ENCODE measurements at places on chromosomes 6 and 20. TPM values are rescaled to one million over a fixed set of nuclear protein-coding genes. Genes with fewer than 3 reads are reported as not detected.

CALHM5 gene
- 0.05 TPM for total RNA-seq

ACTL10 gene
- 0.22 TPM for total RNA-seq

E2F1 gene
- 30.9 TPM for total RNA-seq

CST4 gene
- not detected for total RNA-seq

WFDC12 gene
- not detected for total RNA-seq

GINM1 gene
- 25.0 TPM for total RNA-seq

MATN4 gene
- 0.64 TPM for total RNA-seq

BTN3A1 gene
- total RNA-seq: 9.0 TPM

VPS16 gene
- 38.1 TPM for total RNA-seq

RHAG gene
- total RNA-seq: 0.57 TPM

C2 gene
- total RNA-seq: 3.1 TPM

PNPLA1 gene
- total RNA-seq: 0.10 TPM

DNA sequence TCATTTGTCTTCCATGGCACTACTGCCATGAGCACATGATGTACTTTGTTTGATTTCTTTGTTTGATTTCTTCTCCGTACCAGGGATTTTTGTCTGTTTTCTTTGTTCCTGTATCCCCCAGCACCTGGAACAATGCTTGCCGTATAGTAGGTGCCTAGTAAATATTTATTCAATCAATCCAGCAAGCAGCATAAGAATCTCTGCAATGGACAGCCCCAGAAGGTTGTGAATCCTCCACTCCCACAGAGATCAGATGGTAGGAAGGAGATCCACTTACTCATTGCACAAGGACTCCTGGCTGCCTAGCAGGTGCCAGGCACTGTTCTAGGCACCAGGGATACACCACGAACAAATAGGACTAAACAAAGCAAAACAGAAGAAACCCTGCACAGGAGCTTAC lies 6.7 kb upstream of the SYNJ2 start:
- no peak for DNase-seq
- peaks cover 9% of the 10 kb centered on the region for H3K4me1 ChIP-seq
- no peak overlapping the region for H3K27ac ChIP-seq
- H3K4me3 ChIP-seq: no peak overlapping the region
- H3K27me3 ChIP-seq: no peaks in the 10 kb centered on the region

- H3K36me3 ChIP-seq: no peaks in the 10 kb centered on the region
- no peak for DNase-seq
- H3K4me1 ChIP-seq: peaks cover 24% of the 10 kb centered on the region
- H3K27me3 ChIP-seq: no peaks in the 10 kb centered on the region
These were observed 515.2 kb upstream of the JARID2 start for GRCh38 chr6:14730654-14731053.

DNA sequence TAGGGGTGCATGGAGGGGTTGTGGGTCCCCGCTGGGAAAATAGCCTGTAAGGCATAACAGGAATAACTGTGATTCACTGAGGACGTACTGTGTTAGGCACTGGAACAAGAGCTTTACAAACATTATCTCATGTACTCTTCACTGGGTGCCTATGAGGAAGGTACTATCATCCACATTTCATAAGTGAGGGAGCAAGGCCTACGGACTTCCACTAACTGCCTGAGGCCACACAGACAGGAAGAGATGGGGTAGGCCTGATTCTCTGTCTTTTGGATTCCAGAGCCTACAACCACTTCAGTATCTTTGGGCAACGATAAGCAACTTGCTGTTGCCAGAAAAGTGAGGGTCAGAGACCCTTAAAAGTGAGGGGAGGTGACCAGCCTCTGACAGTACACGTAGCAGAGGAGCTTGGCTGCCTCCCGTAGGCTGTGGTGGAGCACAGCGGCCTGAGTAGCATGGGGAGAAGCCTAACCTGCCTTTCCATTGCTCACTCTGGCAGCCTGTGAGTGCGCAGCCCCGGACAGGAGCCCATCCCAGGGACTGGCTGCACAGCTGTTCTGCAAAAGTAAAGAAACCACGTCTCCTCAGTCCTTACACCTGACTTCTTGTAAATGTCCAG lies 30.4 kb downstream of the PSMB1 start:
- no peaks in the 10 kb centered on the region for H3K36me3 ChIP-seq
- H3K4me1 ChIP-seq: no peaks in the 10 kb centered on the region
- peak; percentile 12 for DNase-seq
- H3K27me3 ChIP-seq: peaks cover 5% of the 10 kb centered on the region
- no peak overlapping the region for H3K4me3 ChIP-seq

DNA sequence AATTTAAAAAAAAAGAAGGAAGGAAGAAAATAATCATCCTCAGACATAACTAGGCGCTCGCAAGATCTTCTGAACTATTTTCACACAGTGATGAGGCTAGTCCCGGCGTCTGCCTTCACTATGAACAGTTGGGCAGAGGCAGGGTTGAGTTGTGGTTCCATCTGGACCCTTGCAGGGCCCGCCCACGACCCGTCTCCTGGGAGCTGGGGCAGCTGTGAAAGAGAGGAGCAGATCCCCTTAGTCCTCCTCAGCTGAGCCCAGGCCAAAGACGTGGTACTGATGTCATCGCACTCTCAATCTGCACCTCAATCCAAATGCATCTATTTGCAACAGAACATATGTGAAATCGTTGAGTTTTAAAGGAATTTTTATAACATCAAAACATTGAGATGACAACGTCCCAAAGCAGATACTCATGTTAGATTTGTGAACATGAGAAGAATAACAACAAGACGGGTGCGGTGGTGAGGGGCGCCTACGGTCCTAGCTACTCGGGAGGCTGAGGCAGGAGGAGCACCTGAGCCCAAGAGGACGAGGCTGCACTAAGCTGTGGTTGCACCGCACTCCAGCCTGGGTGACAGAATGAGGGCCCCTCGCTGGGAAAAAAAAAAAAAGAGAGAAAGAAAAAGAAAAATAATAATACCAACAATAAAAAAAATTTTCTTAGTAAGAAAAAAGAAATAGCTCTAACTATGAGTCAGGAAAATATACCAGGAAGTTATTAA lies 15.3 kb downstream of the TCFL5 start:
- H3K27me3 ChIP-seq: no peaks in the 10 kb centered on the region
- H3K36me3 ChIP-seq: peaks cover 10% of the 10 kb centered on the region
- DNase-seq: no peak
- no peak overlapping the region for H3K4me3 ChIP-seq
- H3K4me1 ChIP-seq: no peaks in the 10 kb centered on the region
- no peak overlapping the region for H3K27ac ChIP-seq

- H3K27ac ChIP-seq: no peak overlapping the region
- no peaks in the 10 kb centered on the region for H3K27me3 ChIP-seq
- H3K4me3 ChIP-seq: no peak overlapping the region
- H3K4me1 ChIP-seq: peaks cover 5% of the 10 kb centered on the region
- no peaks in the 10 kb centered on the region for H3K36me3 ChIP-seq
These were observed 79.8 kb upstream of the ARID1B start for GRCh38 chr6:156697225-156697830.

DNA sequence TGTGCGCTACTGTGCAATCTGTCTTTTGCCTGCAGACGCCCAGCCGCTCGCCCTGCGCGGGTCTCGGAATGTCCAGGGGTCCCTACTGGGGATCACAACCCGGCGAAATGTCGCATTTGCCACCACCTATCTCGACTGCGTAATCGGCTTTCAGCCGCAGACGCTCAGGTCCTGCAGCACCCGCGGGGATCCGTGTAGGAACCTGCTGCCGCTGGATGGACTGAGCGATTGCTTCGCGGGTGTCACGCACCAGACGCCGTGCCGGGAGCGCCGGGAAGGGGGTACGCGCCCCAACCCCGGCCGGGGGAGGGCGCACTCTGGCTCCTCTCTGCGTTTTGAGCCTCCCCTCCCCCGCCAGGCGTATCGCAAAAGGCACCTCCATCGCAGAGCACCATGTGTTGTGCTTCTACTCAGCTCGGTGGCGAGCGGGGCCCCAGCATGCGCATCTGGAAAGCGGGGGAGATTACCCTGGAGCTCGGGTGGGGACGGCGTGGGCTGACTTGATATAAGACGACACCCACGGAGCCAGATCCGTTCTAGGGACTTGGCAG lies 747 bp upstream of the PTPRA start:
- H3K4me3 ChIP-seq: peak overlapping the region; percentile 93
- H3K27me3 ChIP-seq: no peaks in the 10 kb centered on the region
- peaks cover 21% of the 10 kb centered on the region for H3K4me1 ChIP-seq
- peak overlapping the region; percentile 78 for H3K27ac ChIP-seq
- no peaks in the 10 kb centered on the region for H3K36me3 ChIP-seq

DNA sequence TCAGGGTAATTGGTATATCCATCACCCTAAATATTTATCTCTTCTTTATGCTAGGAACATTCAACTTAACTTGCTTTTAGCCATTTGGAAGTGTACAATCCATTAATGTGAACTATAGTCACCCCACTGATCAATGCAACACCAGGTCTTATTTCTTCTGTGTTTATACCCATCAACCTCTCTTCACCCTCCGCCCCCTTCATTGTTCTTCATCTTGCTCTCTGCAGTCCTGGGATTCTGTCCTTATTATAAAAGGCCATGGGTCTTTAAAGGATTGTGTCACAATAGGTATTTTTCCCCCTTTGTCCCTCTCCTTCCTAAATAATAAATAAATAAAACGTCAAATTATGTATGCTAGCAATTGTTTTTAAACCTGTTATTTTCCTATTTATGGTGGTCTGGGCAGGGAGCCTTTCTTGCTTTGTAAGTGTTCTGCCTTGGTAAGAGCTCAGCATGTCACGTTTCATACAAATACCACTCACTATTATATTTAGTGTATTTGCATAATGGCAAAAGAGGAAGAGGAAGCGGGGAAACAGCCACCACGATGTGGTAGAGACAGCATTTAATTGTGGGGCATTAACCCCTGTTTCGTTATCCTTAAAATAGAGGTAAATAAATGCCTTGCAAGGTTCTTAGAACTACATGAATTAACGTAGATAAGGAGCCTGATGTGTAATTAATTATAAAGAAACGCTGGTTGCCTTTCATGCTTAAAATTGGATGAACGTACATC lies 1.9 kb downstream of the ABRACL start:
- DNase-seq: no peak
- H3K27ac ChIP-seq: no peak overlapping the region
- H3K4me1 ChIP-seq: no peaks in the 10 kb centered on the region
- H3K4me3 ChIP-seq: no peak overlapping the region
- H3K36me3 ChIP-seq: no peaks in the 10 kb centered on the region
- no peaks in the 10 kb centered on the region for H3K27me3 ChIP-seq

DNA sequence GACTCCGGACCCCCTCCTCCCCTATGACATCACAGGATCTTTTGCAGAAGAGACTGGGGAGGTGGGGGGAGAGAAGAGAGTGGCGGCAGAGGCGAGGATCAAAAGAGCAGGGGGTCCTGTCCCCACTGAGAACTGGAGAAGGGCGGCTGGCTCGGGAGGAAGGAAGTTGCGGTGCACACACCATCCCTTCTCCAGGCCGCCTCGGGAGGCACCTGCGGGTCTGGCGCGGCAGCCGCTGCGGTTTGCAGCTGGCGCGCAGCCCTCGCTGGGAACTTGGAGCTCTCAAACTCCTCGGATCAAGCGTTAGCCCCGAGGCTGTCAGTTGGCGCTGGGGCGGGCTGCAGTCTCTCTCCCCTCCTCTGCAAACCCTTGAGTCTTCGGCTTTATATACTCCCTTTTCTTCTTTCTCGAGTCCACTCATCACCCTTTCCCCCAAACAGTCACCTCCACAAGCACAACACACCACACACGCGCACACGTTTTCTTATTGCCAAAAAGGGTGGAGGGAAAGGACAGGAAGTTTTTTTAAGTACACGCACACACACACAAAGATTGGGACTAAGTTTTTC lies 180.7 kb downstream of the TBXT start:
- no peaks in the 10 kb centered on the region for H3K36me3 ChIP-seq
- H3K4me1 ChIP-seq: peaks cover 3% of the 10 kb centered on the region
- H3K27me3 ChIP-seq: no peaks in the 10 kb centered on the region
- no peak for DNase-seq

GRCh38 chr6:138229072-138229471 lies 10.8 kb upstream of the PBOV1 start:
- H3K36me3 ChIP-seq: no peaks in the 10 kb centered on the region
- H3K4me3 ChIP-seq: no peak overlapping the region
- no peaks in the 10 kb centered on the region for H3K4me1 ChIP-seq
- H3K27ac ChIP-seq: no peak overlapping the region
- H3K27me3 ChIP-seq: no peaks in the 10 kb centered on the region
- no peak for DNase-seq

GRCh38 chr6:157292202-157292601 lies 31.1 kb downstream of the TMEM242 start:
- no peaks in the 10 kb centered on the region for H3K27me3 ChIP-seq
- no peak for DNase-seq
- H3K27ac ChIP-seq: no peak overlapping the region
- H3K4me1 ChIP-seq: no peaks in the 10 kb centered on the region
- no peak overlapping the region for H3K4me3 ChIP-seq

DNA sequence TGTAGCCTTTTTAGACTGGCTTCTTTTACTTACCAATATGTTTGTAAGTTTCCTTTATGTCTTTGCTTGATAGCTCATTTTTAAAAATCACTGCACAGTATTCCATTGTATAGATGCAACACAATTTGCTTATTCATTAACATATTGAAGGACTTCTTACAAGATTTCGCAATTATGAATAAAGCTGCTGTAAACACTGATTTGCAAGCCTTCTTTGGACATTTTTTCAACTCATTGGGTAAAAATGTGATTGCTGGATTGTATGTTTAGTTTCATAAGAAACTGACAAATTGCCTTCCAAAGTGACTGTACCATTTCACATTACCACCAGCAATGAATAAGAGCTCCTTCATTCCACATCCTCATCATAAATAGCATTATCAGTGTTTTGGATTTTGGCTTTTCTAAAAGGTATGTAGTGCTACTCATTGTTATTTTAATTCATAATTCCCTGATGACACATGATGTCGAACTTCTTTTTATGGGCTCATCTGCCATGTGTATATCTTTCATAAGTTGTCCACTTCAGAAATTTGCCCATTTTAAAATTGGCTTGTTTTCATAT lies 80.7 kb downstream of the TFAP2B start:
- H3K4me3 ChIP-seq: no peak overlapping the region
- H3K27ac ChIP-seq: no peak overlapping the region
- no peak for DNase-seq
- no peaks in the 10 kb centered on the region for H3K36me3 ChIP-seq

DNA sequence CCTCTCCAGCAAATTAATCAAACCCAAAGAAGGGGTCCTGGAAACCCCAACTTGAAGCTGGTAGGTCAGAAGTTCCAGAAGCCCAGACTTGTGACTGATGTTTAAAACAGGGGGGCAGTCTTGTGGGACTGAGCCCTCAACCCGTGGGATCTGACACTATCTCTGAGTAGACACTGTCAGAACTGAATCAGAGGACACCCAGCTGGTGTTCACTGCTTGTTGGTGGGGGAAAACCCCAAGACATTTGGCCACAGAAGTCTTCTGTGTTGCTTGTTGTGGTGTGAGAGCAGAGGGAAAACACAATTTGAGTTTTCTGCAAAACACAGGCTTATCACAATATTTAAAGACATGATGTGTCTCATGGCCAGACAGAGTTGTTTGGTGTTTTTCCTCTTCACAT lies 29.9 kb downstream of the KIF13A start:
- no peaks in the 10 kb centered on the region for H3K4me1 ChIP-seq
- no peak overlapping the region for H3K27ac ChIP-seq
- no peaks in the 10 kb centered on the region for H3K36me3 ChIP-seq
- no peaks in the 10 kb centered on the region for H3K27me3 ChIP-seq
- DNase-seq: no peak

- no peaks in the 10 kb centered on the region for H3K36me3 ChIP-seq
- H3K27me3 ChIP-seq: no peaks in the 10 kb centered on the region
- DNase-seq: no peak
- no peak overlapping the region for H3K4me3 ChIP-seq
These were observed 15.6 kb upstream of the MAS1 start for GRCh38 chr6:159875194-159875593.

GRCh38 chr6:112337209-112337638 lies 9.9 kb upstream of the RFPL4B start:
- no peaks in the 10 kb centered on the region for H3K27me3 ChIP-seq
- no peak overlapping the region for H3K27ac ChIP-seq
- H3K4me3 ChIP-seq: no peak overlapping the region
- peak; percentile 43 for DNase-seq
